ENCODE measurements at places on chromosomes 11 and 22.

- DNase-seq = no peak
Measured at GRCh38 chr11:57248780-57249383, 11.8 kb upstream of the APLNR start.

DNA sequence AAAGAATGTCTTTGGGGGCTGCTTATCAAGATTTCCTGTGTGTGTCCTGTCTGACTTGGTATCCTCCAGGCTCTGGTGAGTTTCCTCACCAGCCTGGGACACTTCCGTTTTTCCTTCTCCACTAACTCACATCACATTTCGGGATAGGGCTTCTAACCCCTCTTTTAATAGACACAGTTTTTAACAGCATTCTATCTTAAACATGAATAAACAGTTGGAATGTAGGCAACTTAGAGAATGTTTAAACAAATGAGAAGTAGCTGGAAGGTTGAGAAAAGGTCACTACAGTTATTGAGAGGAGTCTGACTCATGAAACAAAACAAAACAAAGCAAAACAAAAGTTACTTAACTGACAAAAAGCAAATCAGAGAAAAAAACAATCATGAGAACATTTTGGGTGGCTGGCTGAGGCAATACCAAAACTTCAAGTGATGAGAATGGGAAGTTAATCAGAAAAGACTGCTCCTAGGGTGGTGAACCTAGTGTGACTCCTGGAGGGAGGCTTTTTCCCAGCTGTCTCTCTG is 64.7 kb upstream of the CTSC start:
- DNase-seq = no peak

DNA sequence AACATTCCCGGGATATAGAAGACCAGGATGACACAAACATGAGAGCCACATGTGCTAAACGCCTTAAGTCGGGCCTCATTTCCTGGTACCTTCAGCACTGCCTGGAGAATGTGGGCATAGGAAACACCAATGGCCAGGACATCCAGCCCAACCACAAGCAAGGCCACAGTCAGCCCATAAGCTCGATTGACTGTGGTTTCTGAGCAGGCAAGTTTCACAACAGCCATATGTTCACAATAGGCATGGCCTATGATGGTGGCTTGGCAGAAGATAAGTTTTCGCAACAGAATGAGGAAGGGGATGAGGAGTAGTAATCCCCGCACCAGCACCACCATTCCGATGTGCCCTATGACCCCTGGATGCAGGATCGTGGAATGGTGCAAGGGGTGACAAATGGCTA is 26.9 kb upstream of the OR56A1 start:
- no peak for DNase-seq

GRCh38 chr11:123057661-123058305 is 4.2 kb downstream of the HSPA8 start:
- peak; percentile 49 for DNase-seq

- peak; percentile 10 for DNase-seq
Measured at GRCh38 chr11:18844753-18845367, 53.3 kb upstream of the PTPN5 start.

- DNase-seq = no peak
Measured at GRCh38 chr22:21450858-21451353, 16.3 kb upstream of the TMEM191C start.

- peak; percentile 43 for DNase-seq
Measured at GRCh38 chr22:49961005-49961600, 531 bp downstream of the PIM3 start.

DNA sequence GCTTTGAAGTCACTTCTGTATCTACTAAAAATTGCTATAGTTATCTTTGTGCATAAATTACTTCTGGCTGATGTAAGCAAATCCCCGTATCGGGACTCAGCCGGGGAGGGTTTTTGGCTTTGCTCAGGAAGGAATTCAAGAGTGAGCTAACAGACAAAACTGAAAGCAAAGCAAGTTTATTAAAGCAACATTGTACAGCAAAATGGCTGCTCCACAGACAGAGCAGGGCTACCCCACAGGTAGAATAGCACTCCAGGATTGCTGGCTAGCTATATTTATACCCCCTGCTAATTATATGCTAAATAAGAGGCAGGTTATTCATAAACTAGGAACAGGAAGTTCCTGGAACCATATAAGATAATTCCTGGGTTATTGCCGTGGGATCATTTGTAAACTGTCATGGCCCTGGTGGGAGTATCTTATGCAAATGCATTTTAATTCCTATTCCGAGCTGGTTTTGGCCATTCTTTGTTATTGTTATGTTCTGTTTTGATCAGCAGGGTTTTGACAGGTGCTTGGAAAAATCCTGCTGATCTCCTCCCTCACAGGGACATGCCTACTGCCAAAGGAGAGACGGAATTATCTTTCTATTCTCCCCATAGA is 15.2 kb downstream of the MIF start:
- DNase-seq = no peak

- no peak for DNase-seq
Measured at GRCh38 chr11:10641912-10642697, 51.5 kb downstream of the IRAG1 start.

GRCh38 chr11:130223291-130223971 is 63.8 kb downstream of the ST14 start:
- DNase-seq = no peak

GRCh38 chr11:10317776-10318526 is 13.1 kb downstream of the ADM start:
- no peak for DNase-seq

DNA sequence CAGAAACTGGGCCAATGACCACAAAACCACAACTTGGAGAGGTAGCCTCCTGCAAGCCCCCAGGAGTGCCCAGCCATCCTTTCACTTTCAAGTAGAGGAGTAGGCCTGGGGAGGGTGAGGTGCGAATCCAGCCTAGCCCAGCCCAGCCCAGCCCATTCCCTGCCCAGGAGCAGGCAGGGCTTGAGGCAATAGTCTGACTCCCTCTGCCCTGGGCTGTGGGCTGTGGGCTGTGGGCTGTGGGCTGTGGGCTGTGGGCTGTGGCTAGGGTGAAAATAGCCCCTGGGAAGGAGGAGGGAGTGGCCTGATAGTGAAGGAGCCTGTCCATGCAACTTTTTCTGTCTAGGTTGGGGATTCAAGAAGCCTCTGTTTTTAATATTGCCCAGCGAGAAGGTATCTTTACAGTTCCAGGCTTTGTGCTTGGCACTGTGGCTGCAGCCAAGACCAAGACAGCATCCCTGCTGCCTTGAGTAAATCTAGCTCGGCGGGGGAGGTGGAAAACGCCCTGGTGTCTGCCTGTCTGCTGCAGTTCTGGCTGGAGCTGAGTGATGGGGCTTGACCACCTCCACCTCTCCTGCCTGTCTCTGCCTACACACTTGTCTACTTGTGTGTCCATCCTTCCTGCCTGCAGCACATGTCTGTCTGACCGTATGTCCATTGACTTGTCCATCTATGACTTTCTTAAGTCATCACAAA is 40.7 kb downstream of the LMO1 start:
- no peak for DNase-seq

- peak; percentile 77 for DNase-seq
Measured at GRCh38 chr11:721741-722345, 15.8 kb downstream of the EPS8L2 start.

DNA sequence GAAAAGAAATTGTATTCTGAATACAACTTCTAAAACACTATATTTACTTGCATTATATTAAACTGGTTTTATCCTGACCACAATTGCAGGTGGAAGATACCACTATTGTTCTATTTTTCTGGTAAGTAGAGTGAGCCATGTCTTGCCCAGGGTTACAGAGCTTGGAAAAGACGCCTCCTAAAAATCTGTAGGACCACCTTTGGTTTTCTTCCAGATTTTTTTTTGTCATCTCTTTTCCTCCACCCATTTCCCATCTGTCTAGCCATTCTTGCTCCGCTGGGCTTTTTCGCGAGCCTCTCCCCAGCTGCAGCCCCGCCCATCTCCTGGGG is 294 bp upstream of the MTMR3 start:
- DNase-seq = no peak

DNA sequence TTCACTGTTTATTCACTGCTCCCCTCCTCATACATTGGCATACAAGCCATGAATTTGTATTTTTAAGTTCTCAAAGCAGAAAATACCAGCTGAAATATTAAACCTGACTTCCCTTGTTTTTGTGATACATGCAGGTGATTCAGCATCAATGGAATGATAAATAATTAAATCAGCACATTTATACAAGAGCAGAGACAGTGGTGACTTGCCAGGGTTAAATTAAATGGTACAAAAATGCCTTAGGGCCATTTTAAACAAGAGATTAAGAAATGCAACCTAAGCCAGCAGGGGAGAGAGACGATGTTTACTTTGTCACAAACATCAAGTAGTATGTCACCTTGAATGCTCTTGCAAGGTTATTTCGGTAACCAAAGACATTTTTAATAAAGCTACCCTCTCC is 95.9 kb upstream of the DDI1 start:
- DNase-seq = no peak

DNA sequence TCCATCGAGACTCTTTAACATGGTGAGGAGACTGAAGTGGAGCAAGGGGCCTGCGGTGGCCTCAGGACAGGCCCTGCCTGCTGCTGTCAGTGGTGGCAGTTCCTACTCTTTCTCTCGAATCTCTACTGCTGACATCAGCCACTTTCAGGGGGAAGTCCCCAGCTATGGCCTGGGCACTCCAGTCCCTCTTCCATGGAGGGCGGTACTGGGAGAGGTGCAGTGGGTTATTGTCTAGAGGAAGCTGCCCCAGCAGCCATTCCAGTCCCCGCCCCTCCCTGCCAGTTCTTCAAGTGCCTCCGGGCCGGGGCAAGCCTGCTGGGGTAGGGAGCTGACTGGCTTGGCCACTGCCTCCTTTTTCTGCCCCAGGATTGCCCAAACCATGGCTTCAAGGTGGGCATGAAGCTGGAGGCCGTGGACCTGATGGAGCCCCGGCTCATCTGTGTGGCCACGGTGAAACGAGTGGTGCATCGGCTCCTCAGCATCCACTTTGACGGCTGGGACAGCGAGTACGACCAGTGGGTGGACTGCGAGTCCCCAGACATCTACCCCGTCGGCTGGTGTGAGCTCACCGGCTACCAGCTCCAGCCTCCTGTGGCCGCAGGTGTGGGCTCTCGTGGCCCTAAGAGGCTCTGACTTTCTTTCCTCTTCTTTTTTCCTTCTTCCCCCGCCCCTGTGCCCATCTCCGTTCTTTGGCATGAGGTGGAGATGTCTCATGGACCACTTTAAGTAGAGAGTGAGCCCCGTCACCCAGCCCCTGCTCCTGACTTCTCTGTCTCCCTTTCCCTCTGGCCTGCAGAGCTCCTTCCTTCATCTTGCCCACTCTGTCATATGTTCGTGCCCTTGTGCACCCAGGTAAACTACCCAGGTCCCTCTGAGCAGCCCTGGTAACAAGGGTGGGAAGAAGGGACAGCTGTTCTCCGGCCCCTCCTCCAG is 13.7 kb downstream of the CHADL start:
- DNase-seq = no peak

- peak; percentile 71 for DNase-seq
Measured at GRCh38 chr11:123430721-123431497, 840 bp downstream of the GRAMD1B start.

- peak; percentile 31 for DNase-seq
Measured at GRCh38 chr11:32426819-32427615, 8.3 kb downstream of the WT1 start.

GRCh38 chr11:125701858-125702621 is 21.4 kb upstream of the ACRV1 start:
- DNase-seq = no peak

GRCh38 chr22:38087855-38088254 is 3.9 kb upstream of the SLC16A8 start:
- no peak for DNase-seq

- DNase-seq = no peak
Measured at GRCh38 chr11:64094463-64095260, 58.9 kb downstream of the FLRT1 start.

GRCh38 chr11:38900211-38900610 is 2302.2 kb upstream of the RAG2 start:
- DNase-seq = no peak

DNA sequence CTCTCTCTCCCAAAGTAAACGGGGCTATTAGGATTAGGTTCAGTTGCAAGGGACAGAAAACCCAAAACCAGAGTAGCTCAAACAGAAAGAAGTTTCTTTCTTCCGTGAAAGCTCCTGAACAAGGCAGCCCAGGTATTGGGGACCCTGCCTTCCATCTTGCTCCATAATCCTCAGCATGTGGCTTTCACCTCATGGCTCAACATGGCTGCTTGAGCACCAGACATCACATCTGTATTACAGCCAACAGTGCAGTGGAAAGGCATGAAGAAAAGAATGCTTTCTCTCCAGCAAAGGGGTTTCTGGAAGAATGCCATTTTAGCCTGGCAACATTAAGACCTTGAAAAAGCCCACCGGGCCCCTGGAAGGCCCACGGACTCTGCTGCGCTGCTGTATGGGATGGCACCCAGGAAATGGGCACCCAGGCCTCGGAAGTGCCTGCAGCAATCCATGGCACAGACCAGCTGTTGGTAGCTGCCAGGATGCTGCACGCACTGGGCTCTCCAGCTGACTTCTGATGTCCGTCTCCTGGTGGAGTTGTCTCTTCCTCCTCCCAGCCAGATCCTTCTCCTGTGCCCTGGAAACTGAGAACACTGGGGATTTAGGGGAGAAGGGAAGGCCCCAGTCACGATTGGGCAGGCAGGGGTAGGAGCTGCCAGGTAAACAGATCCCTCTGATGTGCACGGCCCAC is 22.6 kb downstream of the PDGFB start:
- DNase-seq = no peak

DNA sequence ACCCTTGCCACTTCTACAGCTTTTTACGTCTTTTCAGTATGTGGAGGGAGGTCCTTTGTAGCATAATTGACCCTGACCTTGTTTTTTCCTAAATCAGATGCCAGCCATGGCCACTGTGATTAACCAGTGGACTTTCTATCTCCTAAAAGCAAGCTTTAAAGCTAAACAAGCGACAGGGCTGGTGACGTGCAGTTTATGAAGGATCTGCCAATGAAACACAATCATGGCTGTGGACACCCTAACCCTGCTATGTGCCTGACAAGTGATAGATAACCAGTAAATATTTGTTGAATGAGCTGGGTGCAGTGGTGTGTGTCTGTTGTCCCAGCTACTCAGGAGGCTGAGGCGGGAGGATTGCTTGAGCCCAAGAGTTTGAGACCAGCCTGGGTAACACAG is 64.2 kb downstream of the LIF start:
- DNase-seq = no peak

- no peak for DNase-seq
Measured at GRCh38 chr11:44766112-44766971, 39.6 kb downstream of the TSPAN18 start.

DNA sequence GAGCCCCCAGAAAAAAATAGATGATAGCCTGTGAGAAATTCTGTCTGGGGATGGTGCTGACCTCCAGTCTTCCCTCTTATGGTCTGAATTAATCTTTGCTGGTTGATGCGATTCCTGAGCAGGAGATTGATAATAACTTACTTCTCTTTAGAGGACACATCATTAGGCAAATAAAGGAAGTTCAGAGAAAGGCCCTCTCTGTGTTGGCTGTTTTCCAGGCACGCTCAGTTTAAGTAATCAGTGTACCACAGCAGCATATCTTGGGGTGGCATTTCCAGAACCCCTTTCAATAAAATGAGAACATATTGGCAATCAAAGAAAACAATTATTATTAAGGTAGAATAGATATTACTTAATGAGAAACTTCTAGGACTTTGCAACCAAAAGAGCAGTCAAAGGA is 1129.3 kb upstream of the RAG2 start:
- no peak for DNase-seq

- DNase-seq = no peak
Measured at GRCh38 chr11:71527576-71528210, 626 bp downstream of the KRTAP5-7 start.
